8988T (cell line): ENCODE measurements at places on chromosomes 12 and 14.

DNA sequence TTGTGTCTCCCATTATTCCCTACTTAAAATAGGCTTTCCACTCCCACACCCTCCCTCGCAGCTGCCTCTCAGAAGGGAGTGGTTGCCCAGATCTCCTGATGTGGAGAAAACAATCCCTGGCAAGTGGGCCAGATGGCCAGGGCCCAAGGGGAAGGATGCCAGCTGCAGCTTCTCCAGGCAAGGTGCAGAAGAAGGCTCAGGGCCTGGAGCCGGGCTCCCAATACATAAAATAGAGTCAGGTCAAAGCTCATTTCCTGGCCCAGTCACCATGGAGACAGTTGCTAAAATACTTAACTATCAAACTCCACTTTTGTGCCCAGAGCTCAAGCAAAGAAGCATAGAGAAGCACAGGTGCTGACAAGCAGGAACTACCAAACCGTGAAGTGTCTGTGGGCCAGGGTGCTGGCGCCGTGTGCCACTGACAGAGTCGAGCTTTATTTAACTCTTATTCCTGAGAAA, 45.7 kb upstream of the ITPR2 start:
- no peak for DNase-seq

DNA sequence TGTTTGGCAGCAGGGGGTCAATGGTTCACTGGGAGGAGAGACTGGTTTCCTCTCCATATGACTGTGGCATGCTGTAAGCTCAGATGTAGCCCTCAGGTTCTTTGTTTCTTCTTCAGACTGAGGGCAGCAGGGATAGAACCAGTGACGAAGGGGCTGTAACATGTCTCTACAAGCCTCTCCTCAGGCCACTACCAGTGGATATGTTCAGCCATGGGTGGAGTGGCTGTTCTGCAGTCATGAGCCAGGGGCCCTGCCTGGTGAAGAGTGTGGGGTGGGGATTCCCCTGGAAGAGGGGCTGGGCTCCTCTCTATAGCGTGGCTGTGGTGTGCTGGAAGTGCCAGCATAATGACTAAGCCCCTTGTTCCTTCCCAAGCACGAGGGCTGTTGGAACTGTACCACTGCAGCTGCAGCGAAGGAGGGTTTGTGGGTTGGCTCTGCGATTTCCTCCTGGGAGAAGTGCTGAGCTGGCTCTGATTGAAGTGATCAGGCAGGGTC, 55.8 kb downstream of the CMAS start:
- no peak for DNase-seq

DNA sequence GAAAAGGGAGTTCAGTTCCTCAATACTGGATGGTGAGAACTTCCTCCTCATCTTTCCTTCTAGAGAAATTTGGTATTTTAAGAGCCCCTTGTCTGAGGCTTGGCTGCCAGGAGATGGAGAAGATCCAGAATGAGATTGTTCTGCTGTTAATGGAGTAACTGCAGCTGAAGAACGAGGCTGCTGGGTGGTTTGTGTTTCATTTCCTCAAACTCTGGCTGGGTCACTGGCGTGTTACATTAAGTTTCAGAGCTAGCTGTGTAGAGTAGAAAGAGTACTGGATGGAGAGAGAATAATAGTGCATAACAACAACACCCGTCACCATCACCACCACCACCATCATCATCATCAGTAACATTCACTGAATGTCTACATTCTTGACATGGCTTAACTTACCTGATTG, 325.0 kb upstream of the TBX3 start:
- no peak for DNase-seq

- no peak for DNase-seq
These were observed 110.7 kb downstream of the ZFC3H1 start for GRCh38 chr12:71552728-71553501.

GRCh38 chr14:91414475-91414833, 3.2 kb downstream of the CCDC88C start:
- DNase-seq = no peak

DNA sequence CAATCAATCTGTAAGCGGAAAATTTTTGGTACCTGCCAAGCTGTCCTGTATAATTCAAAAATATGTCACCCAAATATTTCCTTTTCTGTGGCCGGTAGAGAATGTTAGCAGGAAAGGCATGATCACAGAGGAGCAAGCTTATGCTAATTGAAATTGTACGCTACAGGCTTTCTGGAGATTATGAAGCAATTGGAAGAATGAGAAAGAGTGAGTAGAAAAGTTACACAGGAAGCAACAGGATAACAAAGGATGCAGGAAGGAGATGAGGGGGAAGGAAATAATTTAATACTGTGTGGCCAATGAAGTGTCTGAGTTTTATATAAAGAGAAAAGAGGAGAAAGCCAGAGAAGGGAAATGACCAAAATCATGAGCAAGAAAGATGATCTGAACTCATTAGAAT, 627.2 kb upstream of the STXBP6 start:
- DNase-seq = no peak

DNA sequence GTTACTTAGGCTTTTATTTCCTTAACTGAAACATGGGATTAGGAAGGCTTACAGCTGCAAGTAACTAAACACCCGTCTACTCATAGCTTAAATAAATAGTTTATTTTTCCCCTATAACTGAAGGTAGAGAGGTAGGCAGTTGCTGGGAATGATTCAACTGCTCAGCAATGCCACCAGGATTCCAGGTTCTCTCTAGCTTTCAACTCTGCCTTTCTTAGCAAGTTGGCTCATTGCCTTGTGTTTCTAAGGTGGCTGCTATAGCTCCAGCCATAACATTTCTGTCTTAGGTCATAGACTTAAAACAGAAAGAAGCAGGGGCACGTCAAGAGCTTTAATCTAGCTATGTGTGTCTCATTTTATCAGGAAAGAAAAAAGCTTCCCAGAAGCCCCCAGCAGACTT, 103.7 kb upstream of the MDM1 start:
- DNase-seq = no peak

DNA sequence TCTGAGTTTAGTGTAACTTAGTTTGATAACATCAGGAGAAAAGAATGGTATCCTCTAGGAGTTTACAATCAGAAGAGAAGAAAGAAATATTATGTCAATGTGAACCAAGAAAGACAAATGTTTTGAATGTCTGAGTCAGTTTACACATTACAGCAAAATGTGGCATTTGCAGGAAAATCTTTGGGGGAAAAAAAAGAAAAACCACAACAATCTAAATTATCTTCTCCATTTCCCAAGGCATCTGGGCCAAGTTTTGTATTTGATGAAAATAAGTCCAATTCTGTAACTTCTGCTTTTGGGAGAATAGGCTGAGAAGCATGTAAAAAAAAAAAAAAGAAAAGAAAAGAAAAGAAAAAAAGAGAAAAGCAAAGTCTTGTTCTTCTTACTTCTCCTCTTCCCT, 58.8 kb upstream of the FLRT2 start:
- no peak for DNase-seq
